Hepatocyte (in vitro differentiated cells): ENCODE measurements at places on chromosomes 3 and 15. TPM values are rescaled to one million over a fixed set of nuclear protein-coding genes. Genes with fewer than 3 reads are reported as not detected.

SYNPR gene
- polyA plus RNA-seq: 0.46 TPM in 1 of 2 replicates, not detected in the other

CPNE9 gene
- not detected in 2 replicates for polyA plus RNA-seq

STRIT1 gene
- polyA plus RNA-seq: 1.4 TPM in 1 of 2 replicates, not detected in the other

MAPKAPK3 gene
- 40.9 and 43.1 TPM in 2 replicates for polyA plus RNA-seq

GOLGA8T gene
- not detected in 2 replicates for polyA plus RNA-seq

TIGIT gene
- polyA plus RNA-seq: 0.19 and 0.39 TPM in 2 replicates

NRG4 gene
- 0.90 and 1.5 TPM in 2 replicates for polyA plus RNA-seq

WNT5A gene
- polyA plus RNA-seq: 24.3 and 31.6 TPM in 2 replicates

LRRN1 gene
- 25.6 and 27.9 TPM in 2 replicates for polyA plus RNA-seq

PPP2R3A gene
- 6.7 and 7.9 TPM in 2 replicates for polyA plus RNA-seq
